Epithelial cell of proximal tubule (primary cell): ENCODE measurements at places on chromosomes 12 and 14. TPM values are rescaled to one million over a fixed set of nuclear protein-coding genes. Genes with fewer than 3 reads are reported as not detected.
A peak's percentile ranks its signal among the peaks of the same experiment; 100 is the strongest.

B4GALNT3 gene
- 5.0 and 7.1 TPM in 2 replicates for total RNA-seq

GRCh38 chr14:64930085-64930843 lies 12.3 kb downstream of the GPX2 start:
- no peak for DNase-seq

- DNase-seq: no peak
Observed at GRCh38 chr14:59424341-59425071, 40.7 kb downstream of the GPR135 start.

DNA sequence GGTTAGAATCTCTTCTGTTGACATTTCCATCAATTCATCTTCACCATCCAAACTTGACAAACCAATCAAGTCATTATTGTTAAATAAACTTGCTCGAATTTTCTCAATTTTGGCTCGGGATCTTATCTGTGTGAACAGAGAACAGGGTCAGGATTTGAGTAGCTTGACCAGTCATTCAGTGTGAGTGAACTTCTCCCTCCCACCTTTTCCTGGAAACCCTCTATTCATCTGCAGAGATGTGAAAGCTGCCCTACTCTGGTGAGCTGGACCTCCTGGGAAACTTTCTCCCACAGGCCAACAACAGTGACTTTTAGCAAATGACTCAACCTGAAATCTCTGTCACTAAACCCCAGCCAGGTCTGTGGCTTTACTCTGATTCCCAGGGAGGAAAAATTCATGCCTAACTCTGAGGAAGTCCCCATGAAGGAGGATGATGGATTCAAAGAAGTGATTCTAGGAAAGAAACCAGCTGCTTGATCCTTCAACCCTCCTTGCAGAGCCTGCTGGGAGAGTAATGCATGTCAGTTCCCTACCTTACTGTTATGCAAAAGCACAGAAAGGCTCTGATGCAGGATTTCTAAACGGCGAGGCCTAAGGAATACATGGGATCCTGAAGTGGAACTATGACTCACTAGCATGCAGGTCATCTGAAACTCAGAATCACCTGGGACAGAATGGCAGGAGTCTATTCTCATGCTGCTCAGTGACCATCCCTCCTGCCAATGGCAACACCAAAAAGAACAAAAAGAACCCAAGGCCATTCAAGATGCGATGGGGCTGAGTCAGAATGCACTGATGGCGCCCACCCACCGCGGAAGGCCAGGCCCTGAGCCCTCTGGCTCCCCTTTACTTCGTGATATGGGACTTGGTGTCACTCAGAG lies 58.0 kb downstream of the TRAFD1 start:
- no peak for DNase-seq

DNA sequence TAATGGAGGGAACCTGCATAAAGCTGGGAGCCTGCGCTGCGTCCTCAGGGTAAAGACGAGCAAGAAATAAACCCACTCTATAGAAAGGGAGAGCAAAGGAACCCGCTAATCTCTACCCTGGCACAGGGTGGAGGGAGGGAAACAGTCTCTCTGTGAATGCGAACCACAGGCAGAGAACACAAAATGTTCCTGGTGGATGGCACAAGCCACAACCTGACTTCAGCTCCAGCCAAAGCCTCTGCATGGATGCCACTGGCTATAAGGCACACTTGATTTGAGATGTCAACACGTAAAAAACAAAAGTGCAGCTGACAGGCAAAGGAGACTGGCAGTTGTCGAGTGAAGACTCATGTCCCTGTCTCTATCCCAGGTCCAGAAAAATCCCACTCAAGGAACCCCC lies 32.4 kb downstream of the CHGA start:
- DNase-seq: no peak

DNA sequence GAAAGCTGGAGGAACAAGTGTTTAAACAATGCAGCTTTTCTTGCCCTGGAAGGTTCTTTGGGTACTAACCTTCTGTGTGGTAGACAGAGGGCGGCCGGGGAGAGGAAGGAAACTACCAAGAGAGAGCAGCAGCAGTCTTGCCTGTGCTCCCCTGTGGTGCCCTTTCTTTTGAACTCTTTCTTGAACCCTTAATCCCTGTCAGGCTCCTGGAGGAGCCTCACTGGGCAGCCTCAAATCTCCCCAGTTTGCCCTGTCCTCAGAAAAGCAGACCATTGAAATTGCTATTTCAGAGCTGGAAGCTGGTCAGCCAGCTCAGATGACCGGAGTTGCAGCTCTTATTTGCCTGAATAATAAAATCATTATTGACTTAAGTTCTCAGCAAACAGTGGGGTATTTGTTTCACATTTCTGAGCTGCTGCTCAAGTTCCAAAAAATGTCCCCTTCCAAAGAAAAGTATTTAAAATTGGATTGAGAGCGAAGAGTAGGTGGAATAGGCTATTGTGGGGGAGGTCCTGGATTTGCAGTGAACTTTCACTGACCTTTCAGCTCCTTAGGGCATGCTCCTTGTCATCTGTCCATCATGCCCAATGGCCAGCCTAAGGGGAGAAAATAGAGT lies 42.1 kb upstream of the RNASE3 start:
- DNase-seq: no peak

DNA sequence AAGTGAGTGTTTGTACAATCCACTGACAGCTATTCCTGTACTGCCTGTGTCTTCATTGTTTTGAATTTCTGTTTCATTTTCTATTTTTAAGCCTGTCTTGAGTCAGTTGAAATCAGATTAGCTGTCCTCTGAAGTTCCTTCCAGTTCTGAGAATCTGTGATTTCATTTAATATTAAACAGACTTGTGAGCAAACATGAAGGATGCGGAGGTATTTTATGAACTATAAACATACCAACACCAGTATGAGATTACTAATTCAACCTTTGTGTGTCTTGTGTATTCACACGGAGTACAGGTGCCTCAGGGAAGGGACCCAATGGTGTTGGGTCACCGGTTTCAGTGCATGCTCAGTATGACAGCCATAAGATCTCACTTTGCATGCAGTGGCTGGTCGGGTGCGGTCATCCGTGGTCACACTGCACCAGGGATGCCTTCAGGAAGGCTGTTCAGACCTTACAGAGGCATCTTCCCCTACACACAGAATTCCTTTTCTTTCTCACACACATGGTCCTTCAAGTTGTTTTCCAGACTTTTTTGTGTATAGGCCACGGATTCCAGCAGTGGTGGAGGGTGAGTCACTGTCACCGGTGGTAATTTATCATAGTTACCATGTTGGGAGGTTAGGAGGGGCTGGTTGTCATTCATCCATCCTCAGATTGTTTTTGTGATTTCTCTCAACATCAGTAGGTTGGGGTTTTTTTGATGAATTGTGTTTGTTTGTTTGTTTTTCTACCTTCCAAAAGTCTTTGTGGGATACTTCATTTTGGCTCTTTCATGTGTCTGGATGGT lies 103.0 kb upstream of the SFSWAP start:
- DNase-seq: no peak

GRCh38 chr12:29562110-29562804 lies 64.8 kb upstream of the OVCH1 start:
- no peak for DNase-seq

TPH2 gene
- total RNA-seq: not detected in 2 replicates

- no peak for DNase-seq
Observed at GRCh38 chr12:1559676-1560091, 34.7 kb downstream of the FBXL14 start.

- DNase-seq: no peak
Observed at GRCh38 chr12:32944195-32944594, 47.6 kb upstream of the PKP2 start.

- no peak for DNase-seq
Observed at GRCh38 chr12:112905451-112906089, 1.2 kb upstream of the OAS1 start.

GRCh38 chr14:35079742-35080141 lies 33.7 kb downstream of the FAM177A1 start:
- no peak for DNase-seq

RALGAPA1 gene
- 14.3 and 19.5 TPM in 2 replicates for total RNA-seq

- peak; percentile 36 for DNase-seq
Observed at GRCh38 chr14:57464008-57464730, 29.5 kb downstream of the CCDC198 start.

GRCh38 chr12:30067146-30067545 lies 283.4 kb upstream of the TMTC1 start:
- DNase-seq: no peak

TRMT5 gene
- 11.6 TPM in 2 replicates for total RNA-seq

SLC25A47 gene
- not detected in 2 replicates for total RNA-seq

DNA sequence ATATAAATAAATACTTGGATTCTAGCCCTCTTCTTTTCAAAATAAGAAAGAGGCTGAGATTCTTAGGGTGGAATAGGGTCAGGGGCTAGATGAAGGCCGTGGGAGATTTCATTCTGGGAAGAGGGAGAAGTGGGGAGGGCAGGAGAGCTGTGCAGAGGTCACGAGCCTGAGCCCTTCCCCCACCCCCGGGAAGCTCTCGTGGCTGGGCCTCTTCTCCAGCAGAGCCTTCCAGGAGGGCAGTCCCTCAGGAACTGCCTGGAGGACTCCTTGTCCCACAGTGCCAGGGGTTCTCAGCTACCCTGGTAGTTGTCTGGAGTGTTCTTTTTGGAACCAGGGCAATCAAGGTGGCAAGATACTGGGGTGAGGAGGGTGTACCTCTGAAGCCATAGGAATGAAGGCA lies 94.0 kb downstream of the ESR2 start:
- no peak for DNase-seq

DNA sequence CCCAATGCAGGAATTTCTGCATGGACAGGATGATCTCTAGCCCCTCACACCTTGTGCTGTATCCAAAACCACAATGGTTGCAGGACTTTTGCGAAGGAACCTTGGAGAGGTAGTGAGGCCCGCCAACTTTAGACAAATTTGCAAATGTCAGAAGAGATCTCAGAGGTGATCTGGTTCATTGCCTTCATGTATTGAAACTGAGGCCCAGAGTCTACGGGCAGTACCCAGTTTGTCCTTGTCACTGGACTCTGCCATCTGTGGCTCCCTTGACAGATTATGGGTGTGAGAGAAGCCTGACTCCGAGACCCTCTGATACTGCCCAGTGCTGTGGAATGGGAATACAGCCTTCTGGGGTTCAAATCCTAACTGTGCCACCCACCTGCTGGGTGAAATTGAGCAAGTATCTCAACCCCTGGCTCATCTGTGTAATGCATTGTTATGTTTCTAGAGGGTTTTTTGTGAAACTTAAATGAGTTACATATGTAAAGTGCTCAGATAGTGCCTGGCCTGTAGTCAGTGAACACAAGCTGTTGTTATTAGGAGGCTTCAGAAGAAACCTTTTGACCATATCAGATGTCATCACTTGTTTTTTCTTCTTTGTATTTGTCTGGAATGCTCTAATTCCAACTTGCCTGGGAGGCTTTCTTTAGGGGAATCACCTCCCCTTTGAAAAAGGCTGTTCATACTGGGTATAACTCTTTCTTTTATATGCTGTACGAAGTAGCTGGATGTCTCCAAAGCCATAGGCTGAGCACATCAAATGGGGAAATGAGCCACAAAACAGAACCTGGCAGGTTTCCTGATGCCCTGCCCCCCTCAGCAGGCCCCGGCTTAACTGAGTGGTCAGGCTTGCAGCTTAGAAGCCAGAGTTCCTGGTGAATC lies 71.4 kb upstream of the SRSF5 start:
- no peak for DNase-seq

FGD6 gene
- 21.6 and 32.2 TPM in 2 replicates for total RNA-seq

HPD gene
- 0.12 TPM in 1 of 2 replicates, not detected in the other for total RNA-seq

- no peak for DNase-seq
Observed at GRCh38 chr14:100587763-100588411, 670 bp upstream of the BEGAIN start.

- DNase-seq: no peak
Observed at GRCh38 chr12:56676851-56677580, 11.1 kb downstream of the PTGES3 start.

CIDEB gene
- total RNA-seq: 2.0 and 3.6 TPM in 2 replicates

PTGDR gene
- not detected in 2 replicates for total RNA-seq
